ENCODE measurements at places on chromosomes 12 and 14.
A peak's percentile ranks its signal among the peaks of the same experiment; 100 is the strongest.

DNA sequence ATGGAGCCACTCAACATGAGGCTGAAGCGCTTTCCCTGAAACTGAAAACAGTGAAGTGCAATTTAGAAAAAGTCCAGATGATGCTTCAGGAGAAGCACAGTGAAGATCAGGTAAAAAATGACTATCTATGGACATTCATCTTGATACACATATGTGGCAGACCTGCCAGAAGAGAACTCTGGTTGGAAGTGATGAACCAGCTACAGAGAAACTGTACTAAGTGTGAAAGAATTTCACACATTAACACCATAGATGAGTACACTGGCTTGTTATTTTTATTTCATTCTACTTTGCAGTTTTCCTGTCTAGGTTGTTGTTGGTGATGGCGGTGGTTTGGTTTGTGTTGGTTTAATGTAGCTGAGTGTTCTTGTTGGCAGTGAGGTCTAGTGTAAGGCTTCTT, 174.7 kb downstream of the ESR2 start:
- DNase-seq: no peak

- no peak for DNase-seq
Measured at GRCh38 chr12:104133866-104134265, 4.1 kb downstream of the NFYB start.

DNA sequence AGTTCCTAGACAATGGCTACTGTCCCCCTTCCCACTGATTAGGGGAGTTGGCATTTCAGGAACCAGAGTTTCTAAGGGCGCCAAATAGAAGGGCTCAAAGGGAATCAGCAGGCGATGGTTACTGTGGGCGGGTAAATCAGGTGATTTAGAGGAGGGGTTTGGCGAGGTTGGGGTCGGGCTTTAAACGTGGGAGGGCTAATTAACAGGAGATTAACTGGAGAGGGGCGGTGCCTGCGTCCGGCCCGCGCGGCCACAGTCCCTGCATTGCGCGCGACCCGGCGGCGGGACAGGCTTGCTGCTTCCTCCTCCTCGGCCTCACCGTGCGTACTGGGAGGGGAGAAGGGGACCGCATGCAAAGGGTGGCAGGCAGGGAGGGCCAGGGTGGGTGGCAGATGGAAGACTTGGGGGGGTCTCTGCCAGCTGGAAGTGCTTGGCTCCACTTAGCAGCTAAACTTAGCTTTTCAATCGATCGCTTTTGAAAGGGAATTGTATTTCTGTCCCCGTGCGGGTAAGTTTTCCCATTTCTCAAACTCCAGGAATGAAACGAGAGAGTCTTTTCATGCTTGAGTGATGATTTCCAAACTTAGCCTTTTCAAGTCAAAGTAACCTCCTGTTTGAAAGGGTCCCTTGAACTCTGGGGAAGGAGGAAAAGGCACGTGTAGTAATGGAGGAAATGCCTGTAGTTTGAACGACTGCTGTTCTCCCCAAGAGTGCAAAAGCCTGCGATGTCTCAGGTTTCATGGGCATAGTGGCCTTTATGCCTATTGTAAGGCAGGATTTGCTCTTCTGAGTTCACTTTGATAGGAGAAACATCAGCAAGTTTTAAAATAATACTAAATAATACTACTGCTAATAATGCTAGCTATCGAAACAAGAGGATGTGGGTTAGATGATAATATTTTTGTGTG, at the start of gene MGST1:
Gene MGST1 (plus strand): TSS at position 255 of the 908 bp plus-strand sequence. CDS start 6,608 bp downstream, outside the sequence.
- no peak for DNase-seq

- peak; percentile 60 for DNase-seq
Measured at GRCh38 chr14:103679351-103679750, 35.9 kb downstream of the XRCC3 start.

DNA sequence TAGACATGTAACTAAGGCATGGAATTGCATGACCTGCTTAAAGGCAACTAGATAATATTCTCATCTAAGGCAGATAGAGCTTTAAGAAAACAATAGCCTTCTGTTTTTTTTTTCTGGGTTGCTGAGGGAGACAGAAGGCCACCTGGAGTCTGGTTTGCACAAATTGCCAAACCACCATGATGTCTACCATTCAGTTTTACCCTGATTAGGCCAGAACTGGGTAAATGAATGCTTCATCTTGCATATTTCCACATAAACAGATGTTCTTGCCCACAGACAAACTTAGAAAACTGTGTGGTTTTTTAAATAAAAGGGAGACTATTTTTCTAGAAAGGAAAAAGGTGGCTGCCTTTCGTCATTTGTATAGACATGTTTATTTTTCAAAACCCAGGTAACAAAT, 278.7 kb upstream of the PRICKLE1 start:
- no peak for DNase-seq

DNA sequence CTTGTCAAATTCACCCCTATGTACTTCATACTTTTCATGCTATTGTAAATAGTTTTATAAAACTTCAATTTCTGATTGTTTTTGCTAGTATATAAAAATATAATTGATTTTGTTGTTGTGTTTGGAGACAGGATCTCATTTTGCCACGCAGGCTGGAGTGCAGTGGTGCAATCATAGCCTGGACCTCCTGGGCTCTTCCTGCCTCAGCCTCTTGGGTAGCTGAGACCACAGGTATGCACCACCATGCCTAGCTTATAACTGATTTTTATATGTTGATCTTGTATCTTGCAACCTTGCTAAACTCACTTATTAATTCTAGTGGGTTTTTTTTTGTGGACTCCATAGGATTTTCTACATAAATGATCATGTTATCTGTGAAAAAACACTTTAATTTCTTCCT, 23.5 kb downstream of the ATP5MC2 start:
- no peak for DNase-seq

- no peak for DNase-seq
Measured at GRCh38 chr14:34120185-34120977, 169.5 kb upstream of the EGLN3 start.

DNA sequence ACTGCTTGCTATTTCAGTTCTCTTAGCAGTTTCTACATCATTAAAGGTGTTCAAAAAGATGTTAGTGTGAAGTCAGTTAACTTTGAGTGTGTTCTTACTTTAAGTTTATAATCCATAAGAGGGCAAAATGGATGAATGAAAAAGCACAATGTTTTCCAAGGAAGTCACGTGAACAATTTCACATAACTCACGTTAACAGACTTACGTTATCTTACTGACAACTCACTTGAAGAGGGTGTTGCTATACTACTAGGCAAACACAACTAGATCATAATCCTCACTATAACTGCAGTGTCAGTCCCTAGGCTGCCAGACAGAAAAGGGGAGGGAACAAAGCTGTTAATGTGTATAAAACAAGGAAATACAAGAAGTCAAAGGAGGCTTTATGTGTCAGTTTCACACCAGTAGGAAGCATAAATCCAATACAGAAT, 6.4 kb downstream of the SLC2A13 start:
- DNase-seq: no peak

DNA sequence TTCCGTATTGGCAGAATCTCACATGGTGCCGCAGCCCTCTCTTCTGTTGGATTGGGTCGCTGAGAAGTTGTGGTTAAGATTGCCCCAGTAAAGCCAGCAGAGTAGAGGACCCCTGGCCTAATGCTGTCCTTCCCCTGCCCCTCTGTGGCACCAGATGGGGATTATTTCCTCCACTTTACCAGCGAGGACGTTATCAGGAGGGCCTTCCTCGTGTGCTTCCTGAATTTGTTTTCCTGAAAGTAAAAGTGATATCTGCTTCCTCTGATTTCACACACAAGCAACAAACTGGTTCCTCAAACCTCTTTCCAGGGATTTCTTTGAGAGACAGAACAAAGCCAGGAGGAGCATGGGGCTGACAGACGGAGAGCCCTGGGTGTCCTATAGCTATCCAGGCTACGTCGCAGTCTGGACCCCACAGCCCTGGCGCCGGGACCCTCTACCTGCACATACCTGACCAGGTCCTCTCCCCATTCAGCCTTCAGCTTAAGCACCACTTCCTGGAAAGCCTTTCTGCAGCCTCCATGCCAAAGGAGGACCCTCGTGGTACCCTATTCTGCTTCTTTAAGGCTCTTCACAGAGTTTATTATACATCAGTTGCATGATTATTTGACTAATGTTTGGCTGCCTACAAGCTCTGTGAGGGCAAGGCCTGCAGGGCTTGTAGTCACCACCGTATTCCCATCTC, 314.8 kb upstream of the FKBP4 start:
- no peak for DNase-seq

All from stimulated activated CD4-positive, alpha-beta T cell treated with anti-CD3 and anti-CD28 coated beads, Interleukin-2, amount 100 ng/mL, for 24 hours (primary cell).